NCI-H1930 (cell line): ENCODE measurements at places on chromosomes 2 and 18.

GRCh38 chr18:73199151-73199550, 331.4 kb upstream of the NETO1 start:
- no peak for DNase-seq

- DNase-seq, result no peak
Measured at GRCh38 chr2:109355192-109355843, 226.3 kb downstream of the SH3RF3 start.

- no peak for DNase-seq
Measured at GRCh38 chr18:70220628-70221027, 15.1 kb upstream of the RTTN start.

DNA sequence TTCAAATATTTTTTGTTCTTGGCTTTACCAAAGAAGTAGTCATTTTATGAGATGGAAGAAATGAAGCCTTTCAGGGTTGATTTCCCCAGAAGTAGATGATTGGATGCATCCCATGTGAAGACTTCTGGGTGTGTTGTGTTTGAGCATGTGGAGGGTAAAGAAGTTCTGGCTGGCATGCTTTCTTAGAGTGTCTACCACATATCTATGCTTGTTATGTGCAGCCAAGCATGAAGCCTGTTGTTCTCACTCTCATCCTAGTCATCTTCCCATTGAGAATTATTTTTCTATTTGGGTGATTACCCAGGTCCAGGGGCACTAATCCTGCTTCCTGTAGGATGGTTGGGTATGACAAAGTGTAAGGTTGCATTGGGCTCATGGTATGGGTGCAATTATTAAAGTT, 472.9 kb downstream of the PTPRM start:
- no peak for DNase-seq

GRCh38 chr2:174263997-174264396, 15.7 kb upstream of the OLA1 start:
- no peak for DNase-seq

GRCh38 chr2:51401546-51401945, 369.6 kb upstream of the NRXN1 start:
- no peak for DNase-seq

- DNase-seq, result no peak
Measured at GRCh38 chr2:32752205-32752604, 124.4 kb downstream of the TTC27 start.

GRCh38 chr2:74314107-74314506, 29.1 kb downstream of the SLC4A5 start:
- no peak for DNase-seq

DNA sequence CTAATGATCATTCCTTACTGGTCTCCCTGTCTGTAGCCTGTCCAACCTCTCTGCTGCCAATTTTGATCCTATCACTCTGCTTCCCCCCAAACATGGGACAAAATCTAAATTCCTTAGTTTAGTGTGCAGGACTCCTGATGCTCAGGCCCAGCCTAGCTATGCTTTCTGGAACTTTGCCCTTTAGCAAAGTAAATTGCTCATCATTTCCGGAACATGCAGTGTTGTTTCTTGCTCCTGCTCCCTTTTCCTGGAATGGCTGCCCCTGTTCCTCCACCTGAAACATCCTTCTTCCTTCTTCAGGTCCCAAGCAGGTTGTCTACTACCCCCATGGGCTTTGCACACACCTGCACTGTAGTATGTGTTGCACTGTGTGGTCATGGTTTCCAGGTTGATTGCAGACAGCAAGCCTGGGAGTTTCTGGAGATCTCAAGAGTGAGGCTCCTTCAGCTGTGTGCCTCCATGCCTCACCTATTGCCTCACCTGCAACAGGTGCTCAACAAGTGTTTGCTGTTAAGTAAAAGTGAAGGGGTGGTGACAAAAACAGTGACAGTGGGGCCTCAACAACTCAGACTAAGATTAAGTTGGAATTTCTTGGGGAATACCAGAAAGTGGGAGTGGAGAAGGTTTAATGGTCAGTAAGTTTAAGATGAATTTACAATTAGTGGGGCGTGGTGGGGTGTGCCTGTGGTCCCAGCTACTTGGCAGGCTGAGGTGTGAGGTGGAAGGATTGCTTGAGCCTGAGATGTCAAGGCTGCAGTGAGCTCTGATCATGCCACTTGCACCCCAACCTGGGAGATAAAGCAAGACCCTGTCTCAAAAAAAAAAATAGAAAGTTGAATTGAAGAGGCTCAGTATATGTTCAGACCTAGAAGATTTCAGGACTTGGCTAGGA, 120.0 kb downstream of the DNAH6 start:
- DNase-seq, result no peak

GRCh38 chr2:41488888-41489287, 558.9 kb upstream of the PKDCC start:
- DNase-seq, result no peak

DNA sequence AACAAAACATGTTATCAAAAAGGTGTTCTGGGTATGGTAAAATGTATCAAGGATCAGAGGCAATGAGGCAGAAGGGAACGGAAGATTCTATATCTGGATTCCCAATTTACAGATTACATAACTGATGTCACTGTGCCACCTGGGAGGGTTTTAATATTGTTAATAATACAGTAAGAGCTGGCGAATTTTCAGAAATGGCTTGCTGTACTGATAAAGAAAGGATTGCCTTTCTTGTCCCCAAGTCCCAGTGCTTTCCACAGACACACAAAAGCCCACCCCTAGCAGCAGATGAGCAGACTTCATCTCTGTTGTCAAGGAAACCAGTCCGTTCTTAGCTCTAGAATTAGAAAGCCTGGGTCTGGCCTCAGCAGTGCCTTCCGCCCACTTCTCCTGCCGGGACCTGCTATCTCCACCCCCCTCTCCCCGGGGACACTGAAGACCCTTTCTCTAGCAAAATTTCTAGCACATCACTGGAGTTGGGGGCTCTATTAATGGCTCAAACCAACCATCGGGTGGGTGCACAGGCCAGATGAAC, 34.3 kb downstream of the ADD2 start:
- no peak for DNase-seq

DNA sequence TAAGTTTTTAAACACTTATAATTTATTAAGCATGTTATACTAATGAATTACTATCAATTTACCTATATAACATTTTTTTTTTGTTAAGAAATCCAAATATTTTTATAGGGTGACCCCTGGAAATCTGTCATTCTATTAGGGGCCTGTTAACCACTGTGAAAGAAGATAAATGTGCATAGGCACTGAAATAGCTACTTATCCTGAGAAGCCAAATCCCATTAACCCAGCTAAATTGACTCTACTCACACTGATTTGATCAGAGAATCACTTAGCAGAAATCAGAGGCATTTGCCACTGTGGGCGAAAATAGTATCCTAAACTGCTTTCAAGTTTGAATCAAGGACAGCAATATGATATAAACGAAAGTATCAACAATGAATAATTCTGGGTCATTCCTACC, 90.0 kb upstream of the GULP1 start:
- no peak for DNase-seq

- DNase-seq, result no peak
Measured at GRCh38 chr2:237661270-237661669, 33.9 kb downstream of the LRRFIP1 start.

DNA sequence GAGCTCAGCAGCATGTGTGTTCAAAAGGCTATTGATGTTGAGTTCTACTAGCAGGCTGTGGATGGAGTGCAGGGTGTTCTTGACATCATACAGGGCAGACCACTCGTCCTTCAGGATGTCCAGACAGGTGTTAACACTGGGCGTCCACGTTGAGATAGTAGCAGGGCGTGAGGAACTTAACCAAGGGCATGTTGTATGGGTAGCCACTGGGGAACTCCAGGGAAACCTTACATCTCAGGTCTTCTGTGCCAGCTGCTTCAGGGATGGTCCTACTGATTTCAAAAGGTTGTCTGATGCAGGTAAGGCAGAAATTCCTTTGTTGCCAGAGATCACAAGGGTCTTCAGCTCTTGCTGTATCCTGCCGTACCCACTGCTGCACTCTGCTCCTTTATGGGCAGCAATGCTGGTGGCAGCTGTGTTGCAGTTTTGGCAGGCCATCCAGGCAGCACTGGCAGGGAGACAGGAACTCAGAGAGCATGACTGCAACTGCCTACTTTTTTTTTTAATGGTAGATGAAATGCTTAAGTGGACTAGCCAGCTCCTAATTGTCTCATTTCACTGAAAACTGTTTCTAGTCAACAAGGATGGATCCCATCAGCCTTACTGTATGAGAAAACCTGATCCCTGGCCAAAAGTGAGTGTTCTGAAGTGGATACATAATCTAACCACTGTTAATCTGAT, 32.4 kb upstream of the RBBP8 start:
- no peak for DNase-seq

DNA sequence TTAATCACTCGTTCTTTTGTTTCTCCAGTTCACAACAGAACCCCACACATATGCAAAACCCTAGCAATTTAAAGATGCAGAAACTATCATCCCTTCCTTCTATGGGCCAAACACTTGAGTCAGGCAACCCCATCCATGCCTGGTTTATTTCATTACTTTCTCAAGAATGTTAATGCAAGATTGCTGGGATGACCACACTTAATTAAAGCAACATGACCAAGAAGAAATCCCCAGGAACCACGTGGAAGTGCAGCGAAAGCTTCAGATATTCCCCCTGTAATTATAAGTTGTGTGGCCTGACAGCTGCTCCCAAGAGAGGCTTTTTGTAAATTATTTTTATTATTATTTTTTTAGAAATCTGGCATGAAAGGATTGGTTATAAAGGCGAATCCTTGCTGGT, 246.2 kb upstream of the ID2 start:
- DNase-seq, result no peak

DNA sequence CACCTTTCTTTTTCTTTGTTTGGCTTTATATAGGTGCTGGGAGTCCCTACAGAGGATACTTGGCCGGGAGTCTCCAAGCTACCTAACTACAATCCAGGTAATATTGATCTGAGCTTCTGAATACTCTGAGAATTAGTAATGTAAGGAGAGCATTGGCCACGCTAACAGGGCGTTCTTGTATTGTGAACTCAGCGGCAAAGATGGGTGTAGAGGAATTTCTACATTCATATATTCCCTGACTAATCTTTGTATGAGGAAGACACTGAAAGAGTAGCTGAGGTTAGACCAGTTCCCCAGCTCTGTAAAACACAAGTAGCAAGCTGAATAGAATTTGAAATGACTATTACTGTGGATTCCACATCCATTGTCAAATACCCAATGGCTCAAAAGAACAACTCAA, 48.5 kb downstream of the CDK15 start:
- no peak for DNase-seq

DNA sequence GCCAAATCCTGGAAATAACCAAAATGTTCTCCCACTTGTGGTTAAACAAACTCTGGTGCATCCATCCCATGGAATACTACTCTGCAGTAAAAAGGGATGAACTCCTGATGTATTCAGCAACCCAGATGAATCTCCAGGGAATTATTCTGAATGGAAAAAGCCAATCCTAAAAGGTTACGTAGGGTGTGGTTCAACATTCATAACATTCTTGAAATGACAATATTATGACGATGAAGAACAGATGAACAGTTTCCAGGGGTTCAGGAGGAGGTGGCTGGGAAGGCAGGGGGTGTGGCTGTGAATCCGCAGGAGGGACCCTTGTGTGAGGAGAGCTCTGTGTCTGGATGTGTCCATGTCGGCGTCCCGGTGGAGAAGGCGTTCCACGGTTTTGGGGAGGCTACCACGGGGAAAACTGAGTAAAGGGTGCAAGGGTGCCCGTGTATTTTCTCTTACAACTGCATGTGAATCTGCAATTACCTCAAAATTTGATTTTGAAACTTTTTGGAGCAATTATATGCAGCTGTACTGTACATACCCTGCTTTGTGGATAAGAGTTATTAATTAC, 47.3 kb downstream of the KCNG2 start:
- no peak for DNase-seq

GRCh38 chr2:226763320-226763719, 36.3 kb downstream of the IRS1 start:
- no peak for DNase-seq

DNA sequence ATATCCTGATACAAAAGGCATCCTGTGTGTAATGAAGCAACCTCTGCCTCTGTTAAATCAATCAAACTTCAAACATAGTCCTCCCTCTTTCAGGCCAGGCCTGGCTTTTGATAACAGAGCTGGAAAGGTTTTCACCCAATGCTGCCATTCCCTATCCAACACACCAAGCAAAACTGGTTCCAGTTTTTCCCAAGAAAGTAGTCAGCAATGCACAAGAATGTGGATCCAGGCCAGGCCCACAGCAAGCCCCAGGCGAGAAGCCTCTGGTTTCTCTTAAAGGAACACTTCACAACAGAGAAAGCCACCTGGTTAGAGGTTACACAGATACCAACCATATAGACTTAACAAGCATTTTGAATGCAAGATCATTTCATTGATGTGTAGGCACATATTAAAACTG, 49.2 kb upstream of the CCDC150 start:
- DNase-seq, result no peak

DNA sequence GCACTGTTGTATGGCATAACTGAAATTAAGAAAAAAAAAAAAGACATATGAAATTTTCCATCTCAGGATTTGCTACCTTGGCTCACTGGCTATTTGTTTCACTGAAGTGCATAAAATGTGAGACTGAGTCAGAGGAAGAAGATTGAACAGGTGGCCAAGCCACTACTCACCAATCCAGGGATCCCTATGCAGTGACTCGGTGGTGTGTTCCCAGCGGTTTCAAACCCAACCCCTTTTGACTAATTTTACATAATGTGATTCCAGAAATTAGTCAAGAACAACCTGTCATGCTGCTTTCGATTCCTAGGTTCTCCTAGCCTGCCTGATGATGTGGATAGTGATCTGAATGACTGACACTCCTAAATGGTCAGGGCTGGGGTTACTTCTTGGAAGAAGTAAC, 77.3 kb downstream of the KLHL14 start:
- no peak for DNase-seq

- DNase-seq, result no peak
Measured at GRCh38 chr2:241309684-241310117, 5.8 kb downstream of the HDLBP start.

- DNase-seq, result no peak
Measured at GRCh38 chr2:64750001-64750816, 96.5 kb upstream of the SERTAD2 start.

- no peak for DNase-seq
Measured at GRCh38 chr2:131143803-131144202, 38.7 kb downstream of the PLEKHB2 start.

DNA sequence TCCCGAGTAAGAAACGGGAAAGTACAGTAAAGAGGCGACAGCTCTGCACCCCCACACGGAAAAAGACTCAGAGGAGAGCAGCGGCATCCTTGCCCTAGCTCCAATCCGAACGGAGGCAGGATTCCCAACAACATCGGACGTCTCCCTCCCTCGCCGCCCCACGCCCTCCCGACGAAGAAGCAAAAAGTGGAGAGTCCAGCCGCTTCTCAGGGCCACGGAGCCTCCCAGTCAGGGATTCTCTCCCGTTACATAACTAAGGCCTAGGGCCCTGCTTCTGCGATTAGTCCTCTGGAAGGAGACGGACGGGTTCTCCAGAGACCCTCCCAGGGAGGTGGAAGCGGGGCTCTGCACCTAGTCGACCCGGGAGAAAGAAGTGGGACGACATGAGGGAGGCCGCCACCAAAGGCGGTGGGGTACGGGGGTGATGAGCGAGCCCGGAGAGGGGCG, 587 bp downstream of the SUMO1 start:
- DNase-seq, result no peak

GRCh38 chr18:13606604-13607254, 119.6 kb downstream of the FAM210A start:
- DNase-seq, result no peak
